ENCODE measurements at places on chromosomes 4 and X.

- no peak for DNase-seq
These were observed 27.4 kb downstream of the CBLL2 start for GRCh38 chrX:22300130-22300529.

GRCh38 chrX:131067216-131067615 lies 9.1 kb downstream of the ARHGAP36 start:
- DNase-seq: no peak

GRCh38 chr4:181987392-181987791 lies 255.8 kb upstream of the TENM3 start:
- DNase-seq: no peak

DNA sequence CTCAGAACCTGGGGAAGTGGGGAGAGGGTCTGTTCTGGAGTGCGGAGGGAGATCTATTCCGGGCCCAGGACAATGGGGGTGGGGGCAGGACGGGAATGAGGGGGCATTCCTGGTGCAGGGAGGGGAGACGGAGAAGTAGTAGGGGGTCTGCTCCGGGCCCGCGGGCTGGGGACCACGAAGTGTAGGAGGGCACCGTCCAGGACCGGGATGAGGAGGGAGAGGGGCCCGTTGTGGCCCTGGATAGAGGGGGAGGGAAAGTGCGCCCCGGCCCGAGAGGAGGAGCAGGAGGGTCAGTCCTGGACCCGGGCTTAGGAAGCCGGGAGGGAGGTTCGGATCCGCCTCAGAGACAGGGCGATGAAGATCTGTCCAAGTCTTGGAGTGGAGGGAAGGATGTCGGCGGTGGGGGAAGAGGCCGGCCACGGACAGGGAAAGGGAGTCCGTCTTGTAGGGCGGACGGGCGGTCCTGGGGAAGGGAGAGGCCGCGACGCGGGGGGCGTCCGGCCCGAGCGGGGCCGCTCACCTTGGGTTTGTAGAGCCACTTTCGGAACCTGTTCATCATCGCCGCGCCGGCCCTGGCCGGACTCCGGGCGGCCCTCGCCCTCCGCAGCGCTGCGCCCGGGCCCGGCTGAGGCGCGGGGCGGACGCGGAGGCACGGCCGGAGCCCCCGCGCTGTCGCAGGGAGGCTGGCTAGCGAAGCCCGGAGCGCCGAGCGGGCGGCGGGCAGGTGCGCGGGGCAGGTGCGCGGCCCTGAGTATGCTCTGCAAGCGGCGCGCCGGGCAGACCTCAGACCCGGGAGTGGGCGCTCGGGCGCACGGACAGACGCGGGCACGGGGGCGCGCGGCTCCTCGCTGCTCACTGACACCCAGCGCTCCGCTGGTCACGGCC lies at the start of gene ZFYVE28:
Gene ZFYVE28 (minus strand): TSS at position 881 of the 885 bp plus-strand sequence. CDS start 322 bp downstream, at position 559.
- DNase-seq: no peak

- DNase-seq: no peak
These were observed 80.0 kb upstream of the NALF2 start for GRCh38 chrX:69424161-69424560.
